Naive thymus-derived CD4-positive, alpha-beta T cell (primary cell): ENCODE measurements at places on chromosomes 1 and 21. TPM values are rescaled to one million over a fixed set of nuclear protein-coding genes. Genes with fewer than 3 reads are reported as not detected.

NBPF4 gene
- polyA plus RNA-seq, result not detected

DNAH14 gene
- polyA plus RNA-seq, result 0.06 TPM

GRCh38 chr1:110176299-110176956 lies 26.1 kb downstream of the SLC6A17 start:
- no peak for DNase-seq
- H3K27me3 ChIP-seq, result no peaks in the 10 kb centered on the region
- no peaks in the 10 kb centered on the region for H3K36me3 ChIP-seq
- no peak overlapping the region for H3K27ac ChIP-seq

- H3K27ac ChIP-seq, result peak within 1 kb of the TSS; percentile 90
- H3K27me3 ChIP-seq, result no peaks in the 10 kb centered on the region
- peaks cover 36% of the 10 kb centered on the region for H3K36me3 ChIP-seq
- H3K4me1 ChIP-seq, result peaks cover 9% of the 10 kb centered on the region
- DNase-seq, result peak; percentile 87
Measured at GRCh38 chr1:153658400-153659174, at the start of gene SNAPIN. Gene SNAPIN (plus strand): TSS chr1:153658703. CDS start chr1:153658744, 41 bp downstream.

DNA sequence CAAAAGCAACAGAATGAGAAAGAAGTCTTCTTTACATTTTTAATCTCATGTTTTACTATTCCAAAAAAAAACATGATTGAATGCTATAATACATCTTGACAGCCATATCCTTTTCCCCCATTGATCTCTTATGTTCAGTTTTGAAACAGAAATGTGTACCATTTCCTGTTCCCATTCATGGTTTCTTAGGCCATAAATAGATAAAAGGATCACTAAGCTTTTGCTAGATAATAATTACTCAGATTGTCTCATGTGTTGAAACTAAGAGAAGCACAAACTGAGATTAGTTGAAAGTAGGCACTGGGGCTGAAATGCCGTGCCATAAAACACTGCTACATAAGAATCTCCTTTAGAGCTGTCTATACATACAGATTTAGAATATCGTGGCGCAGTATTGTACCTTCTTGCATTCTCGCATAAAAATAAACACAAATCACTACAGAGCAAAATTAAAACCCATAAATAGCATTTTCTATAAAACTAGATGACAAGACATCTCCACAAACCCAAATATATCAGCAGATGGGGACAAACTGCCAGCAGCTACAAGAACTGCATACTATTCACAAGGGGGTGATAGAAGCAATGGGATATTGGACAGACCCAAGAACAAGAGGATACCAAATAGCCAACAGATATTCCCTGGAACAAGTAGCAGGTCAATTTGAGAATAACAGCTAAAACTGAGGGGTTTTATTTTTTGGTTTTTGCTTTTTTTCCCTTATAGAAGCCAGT lies 405.3 kb upstream of the PRMT6 start:
- H3K27ac ChIP-seq, result no peak overlapping the region
- no peaks in the 10 kb centered on the region for H3K27me3 ChIP-seq
- no peak overlapping the region for H3K4me3 ChIP-seq
- H3K4me1 ChIP-seq, result no peaks in the 10 kb centered on the region
- no peak for DNase-seq

DNA sequence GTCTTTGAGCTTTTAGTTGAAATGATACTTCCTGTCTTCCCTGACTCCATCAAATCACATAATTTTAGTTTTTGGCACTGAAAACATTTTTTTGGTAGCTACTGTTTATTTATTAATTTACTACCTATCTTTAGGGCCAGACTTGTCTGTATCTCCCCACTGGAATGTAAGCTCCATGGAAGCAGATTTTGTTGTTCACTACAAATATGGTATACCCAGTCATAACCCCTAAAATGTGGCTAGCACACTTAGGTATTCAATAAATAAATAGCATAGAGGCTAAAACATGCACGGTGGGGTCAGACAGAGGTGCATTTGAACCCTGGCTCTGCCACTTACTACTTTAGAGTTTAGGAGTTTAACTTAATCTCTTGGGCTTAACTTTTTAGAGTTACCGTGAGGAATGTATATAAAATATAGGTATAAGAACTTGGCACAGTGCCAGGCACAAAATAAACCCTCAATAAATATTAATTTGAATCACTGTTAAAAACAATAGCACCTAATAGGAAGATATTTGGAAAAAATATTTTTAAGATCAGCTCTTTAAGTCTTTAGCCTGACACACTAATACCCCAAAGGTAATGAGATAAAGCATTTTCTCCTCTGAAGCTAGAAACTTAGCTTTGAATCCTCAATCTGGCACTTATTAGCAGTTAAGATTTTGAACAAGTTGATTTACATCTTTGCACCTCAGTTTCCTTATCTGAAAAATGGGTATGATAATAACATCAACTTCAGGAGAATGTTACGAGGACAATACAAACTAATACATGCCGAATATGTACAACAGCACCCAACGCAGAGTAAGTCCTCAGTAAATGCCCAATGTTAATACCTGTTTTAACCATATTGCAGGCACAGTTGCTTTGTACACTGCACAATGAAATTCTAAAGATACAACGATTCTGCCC lies 59.6 kb upstream of the HP1BP3 start:
- H3K36me3 ChIP-seq, result peaks cover 6% of the 10 kb centered on the region
- no peaks in the 10 kb centered on the region for H3K27me3 ChIP-seq
- no peak for DNase-seq
- no peak overlapping the region for H3K27ac ChIP-seq
- H3K4me3 ChIP-seq, result no peak overlapping the region

DNA sequence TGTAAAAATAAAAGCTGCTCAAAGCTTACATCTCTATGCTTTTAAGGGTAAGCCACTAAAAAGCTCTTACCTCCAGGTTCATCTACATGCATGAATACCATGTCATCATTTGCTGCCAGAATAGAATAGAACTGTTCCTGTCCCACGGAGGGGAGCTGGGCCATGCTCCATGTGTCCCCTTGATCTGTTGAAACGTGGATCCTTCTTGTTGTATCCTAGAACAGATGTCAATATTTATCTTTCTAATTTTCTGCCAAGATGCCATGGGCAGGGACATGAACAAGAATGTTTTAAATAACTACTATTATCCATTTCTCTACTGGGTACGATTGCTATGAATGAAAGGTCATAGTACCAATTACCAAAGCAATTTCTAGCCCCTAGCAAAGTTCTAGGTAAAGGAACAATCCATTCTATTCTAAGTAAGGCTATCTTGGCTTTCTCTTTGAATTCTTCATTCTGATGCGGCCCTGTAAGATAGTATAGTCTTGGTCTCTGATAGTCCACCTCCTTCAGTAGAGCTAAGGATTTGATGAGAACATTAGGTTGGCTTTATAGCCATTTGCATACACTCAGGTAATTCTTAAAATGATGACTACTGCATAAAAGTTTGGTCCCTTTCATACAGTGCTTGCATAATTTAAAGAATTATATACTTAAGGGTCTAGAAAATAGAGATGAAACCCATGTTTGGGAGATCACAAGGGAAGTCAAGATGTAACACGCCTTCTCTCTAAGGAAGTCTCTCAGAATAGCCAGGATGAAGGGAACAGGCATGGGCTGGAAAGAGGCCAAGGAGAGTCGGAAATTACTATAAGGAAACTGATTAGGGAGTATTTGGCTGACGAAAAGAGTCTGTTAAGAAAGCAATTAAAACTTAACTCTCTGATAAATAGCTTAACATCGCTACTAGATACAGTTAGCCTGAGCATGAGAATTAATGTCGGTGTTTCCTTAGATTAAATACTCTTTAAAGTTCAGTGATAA lies 35.4 kb upstream of the MYBPHL start:
- no peaks in the 10 kb centered on the region for H3K36me3 ChIP-seq
- no peak overlapping the region for H3K4me3 ChIP-seq
- H3K4me1 ChIP-seq, result no peaks in the 10 kb centered on the region
- H3K27me3 ChIP-seq, result no peaks in the 10 kb centered on the region
- H3K27ac ChIP-seq, result no peak overlapping the region

- no peak for DNase-seq
- H3K4me3 ChIP-seq, result no peak overlapping the region
- H3K27ac ChIP-seq, result no peak overlapping the region
- no peaks in the 10 kb centered on the region for H3K36me3 ChIP-seq
- H3K4me1 ChIP-seq, result peaks cover 45% of the 10 kb centered on the region
- H3K27me3 ChIP-seq, result no peaks in the 10 kb centered on the region
Measured at GRCh38 chr1:8519167-8519566, 201.3 kb downstream of the SLC45A1 start.
